ENCODE measurements at places on chromosomes 13 and 19. TPM values are rescaled to one million over a fixed set of nuclear protein-coding genes. Genes with fewer than 3 reads are reported as not detected.

PLK5 gene
- not detected for total RNA-seq

CCDC8 gene
- 4.7 TPM for total RNA-seq

C1QTNF9B gene
- not detected for total RNA-seq

KCNRG gene
- 20.7 TPM for total RNA-seq

LILRA5 gene
- 0.78 TPM for total RNA-seq

KCNN4 gene
- 0.16 TPM for total RNA-seq

CKM gene
- total RNA-seq = 1.2 TPM

KLK11 gene
- total RNA-seq = not detected

CBY2 gene
- not detected for total RNA-seq

SPTBN4 gene
- 27.5 TPM for total RNA-seq

TYROBP gene
- 3.1 TPM for total RNA-seq

MYH14 gene
- 0.94 TPM for total RNA-seq

URAD gene
- not detected for total RNA-seq

KLK14 gene
- total RNA-seq = not detected

LCP1 gene
- total RNA-seq = 8.0 TPM

CASP14 gene
- total RNA-seq = not detected

TINCR gene
- 0.31 TPM for total RNA-seq

ZNF136 gene
- 29.3 TPM for total RNA-seq

ONECUT3 gene
- not detected for total RNA-seq

KLF1 gene
- total RNA-seq = 0.31 TPM

GIPR gene
- not detected for total RNA-seq

MISP gene
- not detected for total RNA-seq

FCER2 gene
- not detected for total RNA-seq

ZNF235 gene
- total RNA-seq = 19.0 TPM

ZNF266 gene
- 15.4 TPM for total RNA-seq

FFAR2 gene
- 0.16 TPM for total RNA-seq

CYP2A6 gene
- total RNA-seq = not detected

FFAR3 gene
- total RNA-seq = not detected

WDR18 gene
- total RNA-seq = 44.1 TPM

CERS1 gene
- total RNA-seq = 23.4 TPM

ICAM5 gene
- 3.3 TPM for total RNA-seq

ATP8B3 gene
- under 0.01 TPM for total RNA-seq

ZNF208 gene
- total RNA-seq = under 0.01 TPM

U2AF1L4 gene
- 8.7 TPM for total RNA-seq

Data from occipital lobe (tissue), 3 donors.